ENCODE measurements at places on chromosomes 16 and 17.
A peak's percentile ranks its signal among the peaks of the same experiment; 100 is the strongest.

GRCh38 chr16:10145542-10146035, 36.6 kb downstream of the GRIN2A start:
- DNase-seq, result no peak

GRCh38 chr17:76452660-76453430, at the start of gene UBE2O:
TSS of gene UBE2O (minus strand) at chr17:76453152. CDS start at chr17:76453141, 11 bp downstream.
- DNase-seq, result peak; percentile 89

- DNase-seq, result no peak
These were observed 694 bp upstream of the TBCD start for GRCh38 chr17:82751171-82751570.

GRCh38 chr17:61594294-61594825, 3.3 kb upstream of the NACA2 start:
- no peak for DNase-seq

- no peak for DNase-seq
These were observed 142.7 kb upstream of the C17orf78 start for GRCh38 chr17:37233036-37233435.

DNA sequence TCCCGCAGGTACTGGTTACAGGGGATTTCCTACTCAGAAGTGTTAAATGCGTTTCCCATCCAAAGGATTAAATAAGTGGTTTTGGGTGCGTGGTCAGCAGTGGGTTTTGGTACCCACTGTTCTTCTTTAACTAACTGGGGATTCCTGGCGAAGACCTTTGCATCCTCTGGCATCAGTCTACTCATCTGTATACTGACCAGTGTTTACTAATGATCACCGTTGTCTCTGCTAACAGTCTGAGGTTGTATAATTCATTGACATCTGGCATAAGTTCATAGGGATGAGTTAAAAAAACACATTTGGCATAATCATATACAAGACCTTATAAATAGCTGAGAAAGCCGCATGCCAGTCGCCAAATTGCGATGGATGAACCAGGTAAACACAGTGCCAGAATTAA, 339.1 kb downstream of the PMP22 start:
- DNase-seq, result no peak

DNA sequence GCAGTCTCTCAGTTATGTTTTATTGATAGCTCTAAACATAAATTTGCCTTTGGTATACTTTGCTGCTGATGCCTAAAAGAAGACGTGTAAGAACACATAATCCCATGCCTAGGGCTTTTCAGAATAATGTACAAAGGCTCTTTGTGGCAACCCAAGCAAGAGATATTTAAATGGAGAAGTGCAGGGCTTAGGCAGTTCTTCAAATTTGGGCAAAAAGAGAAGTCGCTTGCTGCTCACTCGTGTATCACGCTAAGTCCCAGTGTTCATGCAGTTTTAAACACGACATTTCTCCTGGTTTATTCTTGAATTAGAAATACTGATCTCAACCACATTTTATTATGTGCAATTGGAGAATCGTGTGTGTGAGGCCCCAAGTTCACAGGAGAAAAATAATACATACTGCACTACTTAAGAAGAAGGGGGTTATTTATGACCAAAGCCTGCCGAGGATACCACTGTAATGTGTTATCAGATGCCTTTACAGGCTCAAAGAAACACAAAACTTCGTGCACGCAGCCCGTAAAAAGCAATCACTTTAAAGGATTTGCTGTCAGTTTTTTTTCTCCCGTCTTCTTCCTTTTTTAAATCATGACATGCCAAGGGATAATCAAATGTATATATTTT, 22.5 kb upstream of the IRX6 start:
- no peak for DNase-seq

DNA sequence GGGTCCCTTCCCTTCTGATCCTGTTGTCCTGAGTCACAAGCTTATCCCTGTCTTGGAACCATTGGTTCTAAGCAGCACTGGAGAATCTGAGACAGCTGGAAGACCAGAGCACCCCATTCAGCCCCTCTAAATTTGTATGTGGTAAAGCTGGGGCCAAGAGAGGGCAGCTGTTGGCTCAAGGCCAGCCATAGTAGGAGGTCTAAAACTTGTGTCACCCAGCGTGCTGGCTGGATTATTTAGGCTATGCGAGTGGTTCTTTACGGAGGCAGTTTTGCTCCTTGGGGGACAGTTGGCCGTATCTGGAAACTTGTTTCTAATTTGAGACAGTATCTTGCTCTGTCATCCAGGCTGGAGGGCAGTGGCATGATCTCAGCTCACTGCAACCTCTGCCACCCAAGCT, 69.6 kb upstream of the GSE1 start:
- DNase-seq, result no peak

GRCh38 chr17:41535764-41536481, 7.8 kb upstream of the KRT19 start:
- no peak for DNase-seq

DNA sequence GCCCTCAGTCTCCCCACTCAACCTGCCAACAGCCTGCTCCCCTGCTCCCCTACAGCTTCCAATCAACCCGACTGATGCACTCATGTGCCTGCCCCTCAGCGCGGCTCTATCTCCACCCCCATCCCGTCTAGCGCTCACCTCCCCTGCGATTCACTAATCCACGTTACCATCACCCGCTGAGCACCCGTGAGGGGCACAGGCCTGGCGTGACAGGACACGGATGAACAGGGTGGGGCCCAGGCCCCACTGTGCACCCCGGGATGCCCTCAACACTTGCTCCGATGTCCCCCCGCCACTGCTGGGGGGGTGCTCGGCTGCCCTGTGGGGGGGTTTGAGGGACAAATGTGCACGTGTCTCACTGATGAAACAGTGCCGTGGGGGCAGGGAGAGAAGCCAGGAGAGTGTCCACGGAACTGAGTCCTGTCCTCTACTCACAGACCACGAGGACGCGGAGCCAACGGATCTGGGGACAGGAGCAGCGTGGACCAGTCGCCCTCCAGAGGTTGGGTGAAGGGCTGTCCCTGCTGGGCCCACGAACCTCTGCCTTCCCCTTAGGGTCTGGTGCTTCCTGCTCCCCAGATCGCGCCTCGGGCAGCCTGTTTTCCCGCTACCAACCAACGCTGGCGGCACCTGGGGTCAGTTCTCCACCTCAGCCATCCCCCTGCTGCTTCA, 66.7 kb downstream of the RPH3AL start:
- no peak for DNase-seq

DNA sequence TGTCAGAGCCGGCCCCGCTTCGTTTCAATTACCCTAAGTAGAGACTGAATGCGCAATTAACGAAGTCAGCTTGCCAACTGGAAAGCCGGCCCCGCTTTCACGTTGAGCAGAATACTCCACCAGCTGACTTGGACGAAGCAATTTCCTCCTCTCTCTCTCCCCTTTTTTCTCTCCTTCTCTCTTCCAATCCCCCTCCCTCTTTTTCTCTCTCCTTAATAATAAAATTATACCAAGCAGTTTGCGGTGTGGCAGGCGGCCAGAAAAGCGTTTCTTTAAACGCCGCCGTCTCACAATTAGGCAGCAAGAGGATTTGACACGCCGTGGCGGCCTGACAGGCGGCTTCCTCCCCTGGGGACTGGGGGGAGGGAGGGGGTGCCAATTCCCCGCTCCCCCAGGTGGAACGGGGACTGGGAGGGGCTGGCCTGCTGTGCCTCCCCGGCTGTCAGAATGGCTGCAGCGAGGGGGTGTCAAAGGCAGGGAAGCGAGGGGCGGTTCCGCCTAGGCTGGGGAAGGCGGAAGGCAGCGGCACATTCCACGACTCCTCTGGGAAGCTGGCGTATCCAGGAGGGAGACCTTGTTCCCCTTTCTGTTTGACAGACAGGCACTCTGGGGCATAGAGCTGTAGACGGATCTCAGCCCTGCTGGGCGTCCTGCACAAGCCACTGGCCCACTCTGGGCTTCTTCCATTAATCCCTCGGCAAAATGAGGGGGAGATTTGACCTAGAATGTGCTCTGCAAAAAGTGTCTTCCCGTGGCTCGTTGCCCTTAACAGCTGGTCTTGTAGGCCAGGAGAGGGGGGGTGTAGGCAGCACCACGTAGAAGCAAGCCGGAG, 52.7 kb downstream of the SREBF1 start:
- no peak for DNase-seq

All from LoVo (cell line).